ENCODE measurements at places on chromosomes 2 and 18.

- DNase-seq = peak; percentile 65
These were observed 264.6 kb upstream of the TRIB2 start for GRCh38 chr2:12452185-12452584.

GRCh38 chr2:203451689-203452088 is 83.4 kb downstream of the RAPH1 start:
- no peak for DNase-seq

DNA sequence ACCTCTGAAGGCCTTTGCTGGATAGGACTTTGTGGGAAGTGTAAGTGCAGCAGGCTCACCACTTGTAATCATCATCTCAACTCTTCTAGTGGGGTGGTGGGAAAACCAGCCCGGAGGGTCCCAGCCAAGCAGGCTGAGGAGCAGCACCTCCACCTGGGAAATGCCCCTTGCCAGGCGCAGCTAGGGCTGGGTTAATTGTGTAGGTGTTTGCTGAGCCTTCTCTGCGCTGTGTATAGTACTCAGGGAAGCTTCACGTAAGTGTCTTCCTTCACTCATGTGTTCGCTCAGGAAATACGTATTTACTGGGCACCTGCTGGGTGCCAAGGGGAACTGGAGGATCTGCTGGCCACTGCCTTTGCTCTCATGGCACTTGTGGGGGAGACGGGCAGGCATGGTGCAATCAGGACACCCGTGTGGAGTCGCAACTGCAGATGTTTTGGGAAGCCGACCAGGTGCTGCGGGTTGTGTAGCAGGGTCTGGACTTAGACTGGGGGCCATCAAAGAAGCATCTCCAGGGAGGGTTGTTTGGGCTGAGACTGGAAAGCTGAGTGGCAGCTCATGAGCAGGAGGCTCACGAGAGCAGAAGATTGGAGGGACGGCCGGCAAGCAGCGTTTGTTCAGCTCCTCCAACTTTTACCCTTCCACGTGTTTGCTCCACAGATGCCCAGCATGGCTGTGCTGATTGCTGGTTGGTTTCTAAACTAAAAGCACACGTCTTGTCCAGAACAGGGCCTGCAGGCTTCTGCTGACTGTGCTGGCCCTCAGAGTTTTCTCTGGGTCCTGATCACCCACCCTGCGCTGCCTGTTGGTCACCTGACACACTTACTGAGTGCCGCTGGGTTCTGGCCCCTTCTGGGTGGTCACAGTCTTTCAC is 164.6 kb downstream of the LDLRAD4 start:
- no peak for DNase-seq

- DNase-seq = no peak
These were observed 396.2 kb upstream of the HS6ST1 start for GRCh38 chr2:128714851-128715312.
